Fibroblast of skin of back (primary cell): ENCODE measurements at places on chromosomes 3 and 15.

- no peak for DNase-seq
These were observed 46.8 kb upstream of the NSMCE3 start for GRCh38 chr15:29316422-29316821.

- peak; percentile 60 for DNase-seq
These were observed 69.3 kb downstream of the CHAC1 start for GRCh38 chr15:41022487-41023090.

DNA sequence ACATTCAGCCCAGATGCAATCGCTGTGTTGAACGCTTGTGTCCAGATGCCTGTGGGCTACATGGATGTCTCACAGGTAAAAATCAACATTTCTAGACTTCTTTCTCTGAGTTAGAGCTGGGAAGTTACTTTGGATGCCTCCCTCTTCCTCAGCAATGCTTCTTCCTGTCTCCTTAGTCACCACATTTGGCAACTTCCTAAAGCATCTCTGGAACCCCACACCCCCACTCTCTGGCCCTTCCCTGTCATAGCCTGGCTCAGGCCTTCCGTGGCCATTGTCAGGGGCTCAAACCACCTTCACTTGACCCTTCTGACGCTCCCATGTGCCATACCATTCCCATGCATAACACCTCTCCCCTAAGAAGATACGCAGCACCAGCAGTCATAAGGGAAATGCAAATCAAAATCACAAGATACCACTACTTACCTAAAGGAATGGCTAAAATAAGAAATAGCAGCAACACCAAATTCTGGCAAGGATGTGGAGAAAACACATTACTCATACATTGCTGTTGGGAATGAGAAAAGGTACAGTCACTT is 21.6 kb upstream of the RGMA start:
- no peak for DNase-seq

- DNase-seq, result no peak
These were observed 375 bp downstream of the CLCN2 start for GRCh38 chr3:184360929-184361531.

GRCh38 chr3:39260957-39261356 is 18.9 kb downstream of the CX3CR1 start:
- DNase-seq, result peak; percentile 94

- DNase-seq, result no peak
These were observed 27.1 kb downstream of the SLC12A1 start for GRCh38 chr15:48233246-48233645.

DNA sequence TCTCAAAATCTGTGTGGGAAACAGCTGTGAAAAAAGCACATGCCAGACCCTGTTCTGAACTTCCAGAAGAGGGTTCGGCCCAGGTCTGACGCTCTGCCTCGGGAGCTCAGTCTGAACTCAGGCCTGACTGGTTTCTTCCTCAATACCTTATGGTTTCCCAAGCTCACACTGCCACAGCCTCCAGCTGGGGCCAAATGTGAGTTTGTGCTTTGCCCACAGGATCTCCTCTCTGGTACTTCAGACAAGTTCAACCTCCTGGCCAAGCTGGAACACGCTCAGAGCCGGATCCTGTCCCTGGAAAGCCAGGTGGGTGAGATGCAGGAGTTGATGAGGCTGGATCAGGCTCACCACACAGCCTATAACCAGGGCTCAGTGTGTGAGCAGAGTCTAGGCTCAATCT is 33.8 kb downstream of the CYP11A1 start:
- DNase-seq, result no peak

GRCh38 chr3:20646425-20646824 is 460.4 kb upstream of the SGO1 start:
- DNase-seq, result no peak

DNA sequence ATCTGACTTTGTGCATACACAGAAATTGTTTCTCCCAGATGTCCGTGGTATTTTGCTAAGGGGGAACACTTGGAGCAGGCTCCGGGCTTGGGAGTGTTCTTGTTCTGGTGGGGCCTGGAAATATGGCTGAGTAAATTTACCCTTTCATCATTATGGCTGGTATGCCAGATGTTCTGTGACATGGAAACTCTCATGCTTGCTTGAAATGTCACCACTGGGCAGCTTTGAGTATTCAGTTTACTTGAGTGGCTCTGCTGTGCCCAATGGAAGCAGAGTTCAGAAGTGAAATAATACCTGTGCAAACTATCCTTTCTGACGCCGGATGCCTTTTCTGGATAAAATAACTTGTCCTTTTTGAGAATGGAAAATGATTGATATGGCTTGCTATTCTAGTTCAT is 283.6 kb upstream of the TPM1 start:
- no peak for DNase-seq

DNA sequence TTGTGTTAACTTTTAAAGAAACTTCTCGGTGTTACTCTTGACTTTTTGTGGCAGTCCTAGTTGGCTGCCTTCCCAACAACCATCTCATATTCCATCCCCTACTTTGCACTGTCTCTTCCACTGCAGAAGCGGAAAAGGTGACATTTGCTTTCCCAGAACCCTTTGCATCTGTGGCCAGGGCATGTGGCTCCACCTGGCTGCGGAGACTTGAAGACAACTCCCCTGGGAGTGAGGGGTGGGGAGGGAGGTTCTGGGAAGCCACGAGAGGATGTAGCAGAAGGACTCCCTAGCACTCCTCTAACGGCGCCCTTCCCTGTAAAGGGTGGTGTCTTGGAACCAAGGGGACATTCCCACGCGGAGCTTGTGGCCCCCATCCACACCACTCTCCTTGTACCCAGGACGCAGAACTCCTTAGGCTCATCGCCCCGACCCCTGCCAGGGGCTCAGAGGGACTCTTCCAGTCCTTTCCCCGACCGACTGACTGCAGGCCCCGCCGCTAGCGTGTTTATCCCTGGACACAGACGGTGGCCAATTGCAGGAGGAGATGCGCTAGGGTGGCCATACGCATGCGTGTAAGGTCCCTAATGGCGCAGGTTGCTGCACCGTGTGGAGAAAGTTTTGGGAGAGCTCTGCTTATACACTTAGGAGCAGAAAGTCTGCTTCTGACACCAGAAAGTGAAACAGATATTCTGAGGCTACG is 33.2 kb upstream of the SECISBP2L start:
- no peak for DNase-seq

DNA sequence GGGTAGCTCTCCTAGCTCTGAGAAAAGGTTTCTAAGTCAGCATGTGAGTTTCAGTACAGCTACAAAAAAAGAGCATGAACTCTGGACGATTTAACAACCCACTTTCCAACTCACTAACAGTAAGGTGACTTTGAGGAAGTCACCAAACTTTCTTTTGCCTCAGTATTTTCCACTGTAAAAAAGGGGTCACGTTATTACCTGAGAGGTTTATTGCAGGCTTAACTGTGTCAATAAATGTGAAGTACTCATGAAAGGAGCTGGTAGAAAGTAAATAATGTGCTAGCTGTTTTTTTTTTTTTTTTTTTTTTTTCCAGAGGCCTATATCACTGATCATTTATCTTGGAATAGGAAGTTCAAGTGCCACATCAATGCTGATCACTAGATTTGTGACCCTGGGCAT is 89.3 kb downstream of the PLSCR2 start:
- DNase-seq, result no peak

- DNase-seq, result no peak
These were observed 441.7 kb downstream of the TBL1XR1 start for GRCh38 chr3:176755552-176755951.

DNA sequence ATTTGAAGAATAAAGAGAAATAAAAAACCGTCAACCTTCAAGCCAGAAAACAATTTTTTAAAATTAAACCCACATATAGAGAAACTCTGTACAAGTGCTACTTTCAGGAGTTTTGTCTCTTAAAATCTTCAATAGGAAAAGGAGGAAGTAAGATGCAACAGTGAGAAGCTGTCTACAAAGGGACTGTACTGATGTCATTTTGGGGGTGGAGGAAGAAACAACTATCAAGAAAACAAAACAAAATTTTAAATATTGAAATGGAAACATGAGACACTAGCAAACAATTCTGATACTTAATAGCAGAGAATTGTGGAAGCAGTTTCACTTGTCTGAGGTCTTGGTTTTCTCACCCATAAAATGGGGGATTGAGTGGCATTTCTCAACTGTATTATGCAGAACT is 84.4 kb downstream of the SLMAP start:
- no peak for DNase-seq

DNA sequence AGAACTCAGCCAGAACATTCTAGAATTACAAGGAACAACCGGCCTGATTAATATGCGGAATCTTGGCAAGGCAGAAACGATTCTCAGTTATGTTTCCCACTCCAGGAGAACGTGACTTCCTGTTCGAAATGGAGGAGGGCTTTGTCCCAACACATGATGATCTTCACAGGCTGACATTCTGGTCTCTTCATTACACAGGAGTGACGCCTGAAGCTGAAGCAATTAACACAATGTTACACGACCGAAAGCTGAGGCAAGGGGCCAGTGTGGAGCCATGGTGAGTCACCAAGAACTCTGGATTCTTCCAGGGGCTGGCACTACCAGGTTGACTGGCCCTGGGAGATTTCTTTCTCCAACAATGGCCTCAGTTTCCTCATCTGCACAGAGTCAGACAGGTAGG is 40.9 kb downstream of the RFTN1 start:
- DNase-seq, result no peak

- no peak for DNase-seq
These were observed 9.2 kb downstream of the LZTFL1 start for GRCh38 chr3:45832699-45833098.

DNA sequence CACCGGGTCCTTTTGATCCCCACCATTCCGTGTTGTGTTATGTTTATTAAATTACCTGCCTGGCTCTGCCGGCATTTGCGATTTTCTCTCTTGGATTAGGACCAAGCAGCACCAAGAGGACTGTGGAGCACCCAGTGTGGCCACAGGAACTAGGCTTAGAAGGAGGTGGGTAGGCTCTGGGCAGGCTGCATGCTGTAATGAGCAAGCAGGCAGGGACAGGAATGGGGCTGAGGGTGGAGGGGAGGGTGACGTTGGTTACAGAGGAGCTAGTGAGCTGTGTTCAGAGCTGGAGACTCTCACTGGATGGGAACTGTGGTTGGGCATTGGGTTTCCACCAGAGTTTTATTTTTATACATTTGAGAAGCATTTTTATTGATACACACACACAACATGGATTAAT is 7.9 kb upstream of the SCN5A start:
- no peak for DNase-seq

GRCh38 chr15:51229907-51230330 is 108.5 kb downstream of the CYP19A1 start:
- DNase-seq, result peak; percentile 41

DNA sequence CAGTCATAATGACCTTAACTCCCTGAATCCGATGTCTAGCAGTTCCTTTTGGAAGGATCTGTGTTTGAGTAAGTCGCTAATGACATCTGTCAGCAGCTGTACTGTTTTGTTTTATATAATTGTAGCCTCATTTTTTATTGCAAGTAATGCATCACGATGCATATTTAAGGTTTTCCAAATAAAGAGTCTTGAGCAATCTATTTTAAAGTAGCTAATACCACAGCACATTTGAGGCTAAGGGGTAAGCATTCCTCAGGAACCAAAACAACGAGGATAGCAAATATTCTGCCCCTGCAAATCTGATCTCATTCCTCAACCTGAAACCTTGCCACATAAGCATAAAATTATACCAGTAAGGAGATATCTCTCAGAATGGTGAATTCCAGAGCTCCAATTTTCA is 98.7 kb downstream of the TBC1D5 start:
- DNase-seq, result peak; percentile 44
